ENCODE measurements at places on chromosomes 16 and 17.

DNA sequence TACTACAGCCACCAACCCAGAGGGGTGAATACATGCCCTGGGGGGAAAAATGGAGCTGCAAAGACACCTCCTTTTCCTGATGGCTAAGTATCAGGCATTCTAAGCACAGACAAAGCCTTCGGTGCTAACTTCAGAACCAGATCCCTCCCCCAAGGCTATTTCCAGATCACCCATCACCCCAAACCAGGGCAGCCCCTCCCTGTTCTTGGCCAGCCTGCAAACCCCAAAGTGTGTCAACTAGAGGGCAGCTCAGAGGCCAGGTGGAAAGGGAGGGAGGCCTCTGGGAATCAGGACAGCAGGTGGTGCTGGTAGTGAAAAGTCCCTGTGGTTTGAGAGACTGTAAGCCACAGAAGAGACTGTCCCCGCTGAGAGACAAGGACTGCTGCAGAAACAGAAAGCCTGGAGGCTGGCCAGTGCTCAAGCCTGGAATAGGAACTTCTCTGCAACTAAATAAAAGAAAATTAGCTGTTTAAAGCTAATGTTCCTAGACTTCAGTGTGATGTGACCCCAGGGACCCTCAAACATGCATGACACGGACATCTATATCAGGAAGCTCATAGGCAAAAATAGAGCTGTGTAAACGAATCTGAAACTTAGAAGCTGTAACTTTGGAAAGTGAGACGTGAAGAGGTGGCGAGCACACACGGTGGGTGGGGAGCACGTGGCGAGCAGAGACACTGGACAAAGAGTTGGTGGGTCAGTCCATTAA, 9.1 kb downstream of the TUBG1 start:
- no peak for DNase-seq

DNA sequence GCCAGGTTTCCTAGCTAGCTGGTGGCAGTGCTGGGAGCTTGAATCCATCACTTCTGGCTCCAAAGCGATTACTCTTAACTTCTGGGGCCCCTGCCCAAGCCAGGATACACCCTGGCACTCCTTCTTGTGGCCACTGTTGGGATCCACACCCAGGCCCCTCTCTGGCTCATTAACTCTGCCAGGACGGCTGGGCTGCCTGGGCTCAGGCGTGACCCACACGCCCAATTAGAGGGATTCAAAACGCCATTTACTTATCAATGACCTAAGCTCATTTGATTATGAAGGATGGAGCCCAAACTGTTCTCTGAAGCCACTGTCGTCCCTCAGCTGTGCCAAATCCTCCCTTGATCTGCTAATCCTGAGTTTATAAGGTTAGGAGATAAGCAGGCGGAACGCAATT, 79.7 kb upstream of the BRD7 start:
- no peak for DNase-seq

- DNase-seq = no peak
These were observed 80.4 kb downstream of the C16orf78 start for GRCh38 chr16:49453983-49454382.

DNA sequence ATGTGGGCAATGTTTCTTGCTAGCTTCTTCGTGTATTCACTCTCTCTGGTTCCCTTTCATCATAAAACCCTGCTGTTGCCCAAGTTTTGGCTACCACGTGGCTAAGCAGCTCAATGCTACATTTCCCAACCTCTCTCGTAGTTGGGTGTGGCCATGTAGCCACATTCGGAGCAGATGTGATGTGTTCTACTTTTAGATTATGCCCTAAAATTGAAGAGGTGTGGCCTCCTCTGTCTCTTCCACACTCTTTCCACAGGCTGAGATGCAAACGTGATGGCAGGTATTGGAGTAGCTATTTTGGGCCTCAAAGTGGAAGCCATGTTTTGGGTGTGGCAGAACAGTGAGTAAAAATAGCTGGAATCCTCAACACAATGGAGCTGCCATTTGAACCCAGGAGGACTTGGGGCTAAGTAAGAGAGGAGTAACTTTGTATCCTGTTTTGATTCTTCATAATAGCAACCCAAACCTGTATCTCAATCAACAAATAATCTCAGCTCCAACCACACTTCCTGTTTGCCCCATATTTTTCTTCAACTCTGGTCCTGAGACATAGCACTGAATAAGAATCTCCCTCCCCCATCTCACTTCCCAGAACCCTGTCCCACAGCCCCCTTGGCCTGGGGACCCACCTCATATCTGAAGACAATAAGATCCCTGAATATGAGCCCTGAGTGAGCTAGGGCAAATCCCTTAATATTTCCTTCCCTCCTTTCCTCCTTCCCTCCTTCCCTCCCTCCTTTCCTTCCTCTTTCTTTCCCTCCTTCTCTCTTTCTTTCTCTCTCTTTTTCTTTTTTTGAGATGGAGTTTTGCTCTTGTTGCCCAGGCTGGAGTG, 4.0 kb downstream of the NUPR1 start:
- no peak for DNase-seq

DNA sequence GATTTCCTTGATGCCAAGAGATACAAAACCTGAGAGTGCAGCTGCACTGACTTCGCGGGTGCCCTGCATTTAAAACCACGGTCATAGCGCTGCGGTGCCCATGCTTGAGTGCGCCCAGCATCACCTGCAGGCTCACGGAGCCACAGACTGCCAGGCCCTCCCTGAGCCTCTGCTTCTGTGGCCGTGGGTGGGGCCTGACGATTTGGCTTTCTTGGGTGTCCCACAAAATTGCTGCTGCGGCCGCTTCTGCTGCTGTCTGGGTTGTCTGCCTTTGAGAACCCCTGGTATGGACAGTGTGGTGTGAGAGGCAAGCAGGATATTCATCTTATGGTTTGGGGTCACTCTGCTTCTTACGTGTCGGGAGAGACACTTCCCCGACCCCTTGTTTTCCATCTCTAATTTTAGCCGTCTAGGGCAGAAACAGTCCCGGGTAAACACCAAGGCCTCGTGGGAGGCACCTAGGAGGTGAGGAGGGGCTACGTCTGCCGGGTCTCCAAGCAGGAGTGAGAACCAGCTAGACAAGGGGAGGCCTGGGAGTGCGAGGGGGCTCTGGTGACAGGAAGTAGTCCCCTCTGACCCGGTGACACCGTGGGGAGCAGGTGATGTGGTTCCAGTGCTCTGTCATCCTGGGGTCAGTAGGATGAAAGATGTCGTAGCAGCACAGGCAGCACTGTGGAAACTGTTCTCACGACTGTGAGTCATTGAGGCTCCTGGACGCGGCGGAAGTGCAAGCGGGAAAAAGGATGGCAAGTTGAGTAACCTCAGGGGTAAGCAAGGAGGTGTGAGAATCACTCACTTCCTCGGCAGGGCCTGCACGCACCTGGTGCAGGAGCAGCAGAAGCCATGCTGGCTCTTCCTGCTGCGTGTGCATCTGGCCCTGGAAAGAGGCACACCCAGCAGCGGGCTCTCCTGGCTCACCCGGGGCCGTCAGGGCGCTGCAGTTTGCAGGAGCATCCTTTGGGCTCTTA, 176.3 kb downstream of the RPTOR start:
- DNase-seq = no peak

DNA sequence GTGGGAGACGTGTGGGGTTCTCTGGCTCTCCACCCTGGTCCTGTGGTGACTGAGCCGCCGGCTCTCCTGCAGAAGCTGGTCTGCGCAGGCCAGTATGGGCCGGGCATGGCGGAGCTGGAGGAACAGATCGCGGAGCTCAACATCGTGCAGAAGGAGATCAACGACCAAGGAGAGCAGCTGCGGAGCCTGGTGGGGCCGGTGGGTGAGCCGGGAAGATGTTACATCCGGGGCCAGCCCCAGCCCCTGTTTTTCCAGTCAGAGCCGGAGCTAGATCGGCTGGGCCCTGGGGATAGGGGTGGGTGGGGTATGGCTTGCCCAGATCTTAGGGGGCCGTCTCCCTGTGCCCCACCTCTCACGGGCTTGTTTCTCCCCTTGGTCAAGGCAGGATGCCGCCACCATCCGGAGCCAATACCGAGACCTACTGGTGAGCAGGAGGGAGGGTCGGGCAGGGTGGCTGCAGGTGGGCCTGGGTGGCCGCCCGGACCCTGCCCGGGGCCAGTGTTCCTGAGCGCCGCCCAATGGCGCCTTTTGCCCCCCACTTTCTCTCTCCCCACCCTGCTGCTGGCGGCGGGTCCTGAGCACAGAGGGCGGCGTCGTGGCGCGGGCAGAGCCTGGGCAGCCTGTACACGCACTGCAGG, 5.0 kb downstream of the EVPLL start:
- DNase-seq = no peak

DNA sequence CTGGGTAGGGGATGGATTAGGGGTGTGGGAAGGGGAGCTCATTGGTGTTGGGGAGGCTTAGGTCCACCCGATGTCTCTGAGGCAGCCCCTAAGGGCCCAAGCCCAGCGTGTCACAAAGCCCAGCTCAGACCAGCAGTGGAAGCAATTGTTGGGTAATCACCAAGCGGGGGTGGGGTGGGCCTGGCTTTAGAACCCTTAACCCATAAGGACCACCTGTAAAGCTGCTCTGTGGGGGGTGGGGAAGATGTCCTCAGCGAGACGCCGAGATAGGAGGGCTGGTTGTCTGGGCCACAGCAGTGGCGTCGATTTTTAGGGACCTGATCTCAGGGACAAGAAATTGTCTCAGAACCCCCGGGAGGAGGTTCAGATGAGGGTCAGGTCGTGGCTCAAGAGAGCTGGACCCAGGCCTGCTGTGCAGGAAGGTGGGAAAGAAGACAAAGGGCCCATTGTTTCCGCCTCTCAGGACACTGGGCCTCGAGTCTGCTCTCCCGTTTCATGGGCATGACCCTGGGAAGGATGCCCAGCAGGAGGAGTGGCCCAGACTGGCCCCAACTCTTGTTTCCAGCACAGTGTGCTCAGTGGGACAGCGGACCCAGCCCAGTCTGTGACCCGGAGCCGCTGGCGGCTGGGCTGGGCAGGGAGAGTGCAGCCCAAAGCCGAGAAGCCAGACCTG, 15.9 kb downstream of the ST6GALNAC2 start:
- no peak for DNase-seq

DNA sequence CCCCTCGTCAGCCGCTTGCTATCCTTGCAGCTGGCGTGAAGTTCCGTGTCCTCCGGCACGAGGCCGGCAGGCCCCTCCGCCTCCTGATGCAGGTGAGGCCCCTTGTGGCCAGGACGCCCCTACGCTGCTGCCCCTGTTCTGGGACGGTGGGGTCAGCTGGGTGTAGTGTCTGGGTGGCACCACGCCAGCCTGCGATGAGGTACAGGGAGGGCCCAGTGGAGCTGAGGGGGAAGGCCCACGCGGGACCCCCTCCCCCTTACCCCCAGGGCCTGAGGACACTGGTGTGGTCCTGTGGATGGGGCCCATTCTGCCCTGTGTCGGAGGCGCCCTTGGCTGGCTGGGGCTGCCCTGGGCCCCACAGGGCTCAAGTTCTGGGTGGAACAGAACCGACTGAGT, 7.7 kb upstream of the RAB40C start:
- DNase-seq = no peak

GRCh38 chr17:20094777-20095176, 85.6 kb downstream of the SPECC1 start:
- DNase-seq = no peak

Data from SK-N-MC (cell line).